ENCODE measurements at places on chromosomes 4 and X.

GRCh38 chrX:34813618-34814017, 129.0 kb upstream of the FAM47B start:
- no peak for DNase-seq

DNA sequence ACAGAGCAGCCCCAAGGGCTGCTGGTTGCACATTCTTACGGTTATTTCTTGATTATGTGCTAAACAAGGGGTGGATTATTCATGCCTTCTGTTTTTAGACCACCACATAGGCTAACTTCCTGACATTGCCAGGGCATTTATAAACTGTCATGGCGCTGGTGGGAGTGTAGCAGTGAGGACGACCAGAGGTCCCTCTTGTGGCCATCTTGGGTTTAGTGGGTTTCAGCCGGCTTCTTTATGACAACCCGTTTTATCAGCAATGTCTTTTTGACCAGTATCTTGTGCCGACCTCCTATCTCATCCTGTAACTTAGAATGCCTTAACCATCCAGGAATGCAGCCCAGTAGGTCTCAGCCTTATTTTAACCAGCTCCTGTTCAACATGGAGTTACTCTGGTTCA, 212.4 kb upstream of the GRID2 start:
- no peak for DNase-seq

DNA sequence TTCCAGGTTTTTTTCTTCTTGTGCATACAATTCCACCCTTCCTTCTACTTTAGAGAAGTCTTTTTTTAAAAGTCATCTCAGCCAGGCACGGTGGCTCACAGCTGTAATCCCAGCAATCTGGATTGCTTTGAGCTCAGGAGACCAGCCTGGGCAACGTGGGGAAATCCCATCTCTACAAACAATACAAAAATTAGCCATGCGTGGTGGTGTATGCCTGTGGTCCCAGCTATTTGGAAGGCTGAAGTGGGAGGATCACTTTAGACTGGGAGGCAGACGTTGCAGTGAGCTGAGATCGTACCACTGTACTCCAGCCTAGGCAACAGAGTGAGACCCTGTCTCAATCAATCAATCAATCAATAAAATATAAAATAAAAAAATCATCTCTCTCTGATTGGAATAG, 14.8 kb downstream of the ELOVL6 start:
- DNase-seq = no peak

DNA sequence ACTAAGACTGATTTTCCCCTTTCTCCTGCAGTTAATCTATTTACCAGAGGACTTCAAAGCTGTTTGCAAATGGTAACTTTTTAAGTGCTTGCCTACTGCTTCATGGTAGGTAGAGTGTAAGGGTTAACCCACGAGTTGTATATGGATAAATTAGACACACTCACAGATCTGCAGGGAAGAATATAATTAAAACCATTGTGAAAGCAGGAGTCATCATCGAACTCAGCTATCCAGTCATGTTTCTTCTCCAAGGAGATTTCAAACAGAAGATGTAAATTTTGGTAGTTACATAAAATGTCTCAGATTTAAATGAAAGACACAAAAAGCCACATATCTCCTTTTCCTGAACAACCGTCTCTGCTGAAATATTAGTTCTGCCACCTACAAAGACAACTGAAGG, 549 bp upstream of the XG start:
- no peak for DNase-seq

GRCh38 chrX:120672841-120673530, 43.1 kb upstream of the C1GALT1C1 start:
- DNase-seq = no peak
